CD4-positive, alpha-beta memory T cell (primary cell): ENCODE measurements at places on chromosomes 4 and X. TPM values are rescaled to one million over a fixed set of nuclear protein-coding genes. Genes with fewer than 3 reads are reported as not detected.

The XK gene
- not detected for polyA plus RNA-seq

The TBX22 gene
- polyA plus RNA-seq: not detected

DNA sequence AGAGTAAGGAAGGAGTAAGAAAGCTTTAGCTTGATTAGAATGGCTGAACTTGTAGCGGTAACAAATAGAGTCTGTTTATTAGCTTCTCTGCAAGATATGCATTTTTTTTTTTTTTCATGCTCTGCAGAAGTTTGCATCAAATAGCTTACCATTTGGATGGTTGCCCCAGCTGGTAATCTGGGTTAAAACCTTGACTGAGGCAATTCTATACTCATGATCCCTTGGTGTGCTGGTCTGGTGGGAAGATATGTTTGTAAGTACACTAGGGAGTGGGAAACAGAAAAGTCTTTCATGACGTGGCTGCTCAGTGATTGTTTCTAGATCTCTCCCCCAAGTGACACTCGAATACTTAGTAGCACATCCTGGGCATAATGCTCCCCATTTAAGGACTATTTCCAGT is 32.1 kb downstream of the SEPTIN11 start:
- no peak overlapping the region for H3K27ac ChIP-seq
- H3K27me3 ChIP-seq: no peaks in the 10 kb centered on the region
- no peaks in the 10 kb centered on the region for H3K36me3 ChIP-seq
- H3K4me3 ChIP-seq: no peak overlapping the region

GRCh38 chrX:129523079-129523911 is at the start of gene SMARCA1:
SMARCA1 (minus strand) TSS chrX:129523490; CDS start chrX:129523370, 120 bp downstream.
- no peaks in the 10 kb centered on the region for H3K36me3 ChIP-seq
- no peak for DNase-seq
- H3K27ac ChIP-seq: no peak within 1 kb of the TSS
- peaks cover 7% of the 10 kb centered on the region for H3K4me1 ChIP-seq
- no peaks in the 10 kb centered on the region for H3K27me3 ChIP-seq

- no peak overlapping the region for H3K27ac ChIP-seq
- no peak for DNase-seq
- no peak overlapping the region for H3K4me3 ChIP-seq
- no peaks in the 10 kb centered on the region for H3K27me3 ChIP-seq
Measured at GRCh38 chr4:37662251-37662650, 23.9 kb downstream of the RELL1 start.

GRCh38 chr4:99352602-99353537 is at the start of gene ADH1C:
ADH1C (minus strand) TSS chr4:99352746; CDS start chr4:99352675, 71 bp downstream.
- DNase-seq: no peak
- H3K27me3 ChIP-seq: no peaks in the 10 kb centered on the region
- H3K4me1 ChIP-seq: no peaks in the 10 kb centered on the region

GRCh38 chr4:96566755-96567154 is 726.9 kb downstream of the PDHA2 start:
- H3K36me3 ChIP-seq: no peaks in the 10 kb centered on the region
- no peak overlapping the region for H3K4me3 ChIP-seq
- H3K27me3 ChIP-seq: no peaks in the 10 kb centered on the region
- H3K27ac ChIP-seq: no peak overlapping the region
- no peak for DNase-seq
- H3K4me1 ChIP-seq: no peaks in the 10 kb centered on the region

GRCh38 chr4:159400558-159401225 is 297.8 kb downstream of the RAPGEF2 start:
- DNase-seq: no peak
- H3K36me3 ChIP-seq: no peaks in the 10 kb centered on the region
- no peak overlapping the region for H3K27ac ChIP-seq
- no peak overlapping the region for H3K4me3 ChIP-seq

DNA sequence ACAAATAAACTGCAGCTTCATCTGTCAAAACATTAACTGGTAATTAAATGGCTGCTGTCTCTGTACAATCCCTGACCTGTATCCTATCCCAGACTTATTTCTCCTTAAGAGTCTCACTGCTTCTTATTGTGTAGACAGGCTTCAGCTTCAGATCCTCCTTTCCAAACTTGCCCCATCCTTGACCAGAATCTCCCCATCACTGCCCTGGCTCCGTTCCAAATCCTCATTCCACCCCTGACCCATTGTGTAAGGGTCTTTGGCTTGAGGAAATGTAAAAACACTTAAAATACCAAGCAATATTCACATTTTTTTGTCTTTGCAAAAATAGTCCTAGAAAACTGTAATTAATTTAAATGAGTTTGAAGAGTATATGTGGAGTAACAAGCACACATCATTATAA is 152.6 kb upstream of the VEGFC start:
- no peaks in the 10 kb centered on the region for H3K4me1 ChIP-seq
- H3K27ac ChIP-seq: no peak overlapping the region
- no peaks in the 10 kb centered on the region for H3K36me3 ChIP-seq

The MAGEB1 gene
- polyA plus RNA-seq: not detected

The UGT2B17 gene
- not detected for polyA plus RNA-seq

The ZNF157 gene
- 0.22 TPM for polyA plus RNA-seq

DNA sequence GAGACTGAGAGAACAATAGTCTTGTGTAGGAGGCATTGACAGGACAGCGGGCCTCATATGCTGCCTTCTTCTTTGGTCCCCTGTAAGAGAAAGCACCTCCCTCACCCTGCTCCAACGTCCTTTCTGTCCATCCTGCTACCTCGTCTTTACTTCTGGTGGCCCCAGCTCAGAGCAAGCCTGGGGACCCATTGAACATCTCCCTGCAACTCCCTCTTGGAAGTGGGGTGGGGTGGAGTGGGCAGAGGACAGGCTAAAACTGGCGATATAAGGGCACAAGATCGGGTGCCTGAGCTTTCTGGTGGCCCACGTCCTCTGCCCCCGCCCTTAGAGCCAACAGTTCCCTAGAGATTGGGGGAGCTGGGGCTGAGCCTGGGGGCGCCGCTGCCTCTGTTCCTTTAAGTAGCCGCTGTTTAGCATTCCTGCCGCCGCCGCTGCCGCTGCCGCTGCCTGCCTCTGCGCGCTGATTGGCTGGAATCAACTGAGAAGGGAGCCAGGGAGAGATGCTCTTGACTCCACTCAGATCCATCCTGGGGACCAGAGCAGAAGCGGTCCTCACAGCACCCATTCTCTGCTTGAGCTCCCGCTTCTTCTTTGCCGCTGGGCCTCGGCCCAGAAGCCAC is at the start of gene DLG3:
TSS of gene DLG3 (plus strand) at position 510 of the 620 bp plus-strand sequence. CDS start 367 bp downstream, outside the sequence.
- H3K27ac ChIP-seq: no peak within 1 kb of the TSS
- no peak for DNase-seq
- no peaks in the 10 kb centered on the region for H3K36me3 ChIP-seq
- H3K4me1 ChIP-seq: no peaks in the 10 kb centered on the region

GRCh38 chr4:140046016-140046415 is 108.0 kb downstream of the MAML3 start:
- no peak for DNase-seq
- H3K27ac ChIP-seq: no peak overlapping the region
- H3K27me3 ChIP-seq: peaks cover 3% of the 10 kb centered on the region
- H3K4me3 ChIP-seq: no peak overlapping the region
- H3K4me1 ChIP-seq: peaks cover 19% of the 10 kb centered on the region

The RAB40AL gene
- polyA plus RNA-seq: not detected

DNA sequence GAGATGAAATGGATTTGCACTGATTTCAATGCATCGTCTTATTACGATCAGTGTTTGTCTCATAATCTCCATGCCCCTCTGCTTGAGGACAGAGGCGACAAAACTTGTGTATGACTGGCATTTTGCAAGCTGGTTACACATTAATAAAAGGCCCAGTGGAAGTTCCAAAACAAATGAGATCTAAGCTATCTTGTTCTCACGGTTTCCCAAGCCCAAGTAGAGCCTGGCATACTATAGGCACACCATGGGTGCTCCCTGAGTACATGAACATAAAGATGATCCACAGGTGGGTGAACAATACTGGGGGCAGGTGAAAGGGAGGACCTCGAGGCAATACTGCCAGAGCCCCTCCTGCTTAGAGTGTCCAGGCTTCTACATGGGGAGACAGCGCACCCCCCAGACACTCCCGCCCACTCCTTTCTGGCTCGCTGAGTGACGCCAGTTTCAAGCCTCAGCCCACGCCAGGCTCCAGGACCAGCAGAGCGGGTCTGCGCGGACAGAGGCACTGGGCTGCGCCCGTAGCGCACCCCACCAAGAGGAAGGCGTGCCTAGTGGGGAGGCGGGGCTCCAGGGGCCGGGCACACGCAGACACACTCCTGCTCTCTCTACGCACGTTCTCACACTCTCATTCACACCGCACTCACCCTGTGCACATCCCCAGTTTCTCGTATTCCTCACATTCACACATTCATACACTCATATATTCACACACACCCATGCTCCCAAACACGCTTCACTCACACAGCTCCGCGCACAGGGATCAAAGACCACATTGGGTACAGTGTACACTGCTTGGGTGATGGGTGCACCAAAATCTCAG is 8.9 kb upstream of the GSX2 start:
- peaks cover 29% of the 10 kb centered on the region for H3K4me1 ChIP-seq
- peaks cover 40% of the 10 kb centered on the region for H3K27me3 ChIP-seq
- H3K27ac ChIP-seq: no peak overlapping the region
- no peaks in the 10 kb centered on the region for H3K36me3 ChIP-seq

The MED14 gene
- polyA plus RNA-seq: 13.3 TPM

- DNase-seq: no peak
- H3K36me3 ChIP-seq: no peaks in the 10 kb centered on the region
- H3K27me3 ChIP-seq: no peaks in the 10 kb centered on the region
- no peak overlapping the region for H3K4me3 ChIP-seq
- no peak overlapping the region for H3K27ac ChIP-seq
- H3K4me1 ChIP-seq: no peaks in the 10 kb centered on the region
Measured at GRCh38 chrX:67718926-67719325, 175.1 kb downstream of the AR start.

- H3K27me3 ChIP-seq: no peaks in the 10 kb centered on the region
- H3K27ac ChIP-seq: no peak overlapping the region
- no peaks in the 10 kb centered on the region for H3K4me1 ChIP-seq
- no peak for DNase-seq
- H3K4me3 ChIP-seq: no peak overlapping the region
Measured at GRCh38 chrX:37424000-37424429, 74.9 kb downstream of the PRRG1 start.

The JADE3 gene
- polyA plus RNA-seq: 0.25 TPM

DNA sequence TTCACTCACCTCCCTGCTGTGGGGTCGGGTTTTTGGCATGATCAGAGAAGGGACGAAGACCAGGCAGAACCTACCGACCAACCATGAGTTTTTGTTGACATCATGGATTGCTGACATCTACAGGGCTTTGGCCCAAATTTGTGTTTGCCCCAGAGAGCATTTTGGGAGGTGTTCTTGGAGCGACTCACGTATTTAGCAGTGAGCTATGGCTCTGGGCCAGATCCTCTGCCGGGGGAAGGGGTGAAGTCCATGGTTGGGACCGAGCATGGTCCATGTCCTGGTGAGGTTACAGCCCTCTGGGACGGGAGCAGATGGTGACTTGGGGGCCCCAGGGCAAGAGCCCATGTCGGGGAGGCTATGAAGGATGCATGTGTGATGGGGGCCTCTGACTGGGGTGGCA is 17.4 kb downstream of the SORCS2 start:
- H3K27me3 ChIP-seq: no peaks in the 10 kb centered on the region
- no peak overlapping the region for H3K4me3 ChIP-seq
- DNase-seq: no peak

GRCh38 chr4:168321006-168321405 is 2.5 kb upstream of the DDX60 start:
- H3K4me1 ChIP-seq: peaks cover 28% of the 10 kb centered on the region
- no peak overlapping the region for H3K27ac ChIP-seq
- H3K4me3 ChIP-seq: no peak overlapping the region
- no peaks in the 10 kb centered on the region for H3K36me3 ChIP-seq
- DNase-seq: no peak

DNA sequence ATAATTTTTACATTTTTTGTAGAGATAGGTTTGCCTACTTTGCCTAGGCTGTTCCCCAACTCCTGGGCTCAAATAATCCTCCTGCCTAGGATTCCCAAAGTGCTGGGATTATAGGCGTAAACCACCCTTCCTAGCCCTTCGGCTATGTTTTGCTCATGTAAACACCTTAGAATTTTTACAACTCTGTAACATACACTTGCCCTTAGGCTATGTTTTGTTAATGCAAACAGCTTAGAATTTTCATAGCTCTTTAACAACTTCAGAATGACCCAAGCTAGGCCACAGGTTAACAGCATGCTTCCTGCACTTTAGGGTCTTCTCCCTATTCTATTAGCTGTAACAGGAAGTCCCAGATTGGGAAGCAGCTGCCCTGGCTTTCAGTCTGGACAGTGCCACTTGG is 24.2 kb downstream of the KLHL15 start:
- no peaks in the 10 kb centered on the region for H3K4me1 ChIP-seq
- no peaks in the 10 kb centered on the region for H3K27me3 ChIP-seq
- peaks cover 6% of the 10 kb centered on the region for H3K36me3 ChIP-seq
- no peak for DNase-seq
- H3K4me3 ChIP-seq: no peak overlapping the region

GRCh38 chr4:122700178-122700725 is 32.3 kb upstream of the BBS12 start:
- no peaks in the 10 kb centered on the region for H3K36me3 ChIP-seq
- no peak overlapping the region for H3K27ac ChIP-seq
- H3K4me1 ChIP-seq: no peaks in the 10 kb centered on the region
- no peaks in the 10 kb centered on the region for H3K27me3 ChIP-seq

The SUPT20HL1 gene
- polyA plus RNA-seq: not detected

The GABRE gene
- not detected for polyA plus RNA-seq

The SPANXC gene
- polyA plus RNA-seq: not detected

DNA sequence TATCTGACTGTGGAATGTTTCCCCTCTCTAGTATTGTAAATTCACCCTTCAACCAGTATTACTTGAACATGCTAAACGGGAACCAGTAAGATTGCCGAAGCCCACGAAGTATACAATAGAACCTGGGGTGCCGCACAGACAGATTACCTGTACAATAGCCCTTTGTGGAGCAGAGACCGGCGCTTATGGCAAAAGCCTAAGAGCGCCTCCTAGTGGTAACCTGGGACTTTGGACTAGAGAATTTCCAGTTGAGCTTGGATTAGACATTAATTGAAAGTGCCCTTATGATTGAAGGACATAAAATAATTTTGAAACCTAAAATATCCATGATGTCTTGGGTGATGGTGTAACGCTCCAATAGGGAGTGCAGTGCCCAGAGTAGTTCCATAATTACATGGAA is 14.1 kb downstream of the ZNF157 start:
- H3K36me3 ChIP-seq: no peaks in the 10 kb centered on the region
- no peaks in the 10 kb centered on the region for H3K27me3 ChIP-seq
- peaks cover 18% of the 10 kb centered on the region for H3K4me1 ChIP-seq
- no peak overlapping the region for H3K27ac ChIP-seq

GRCh38 chrX:69155786-69156520 is 9.3 kb downstream of the PJA1 start:
- no peak overlapping the region for H3K4me3 ChIP-seq
- H3K36me3 ChIP-seq: no peaks in the 10 kb centered on the region
- no peaks in the 10 kb centered on the region for H3K4me1 ChIP-seq
- no peaks in the 10 kb centered on the region for H3K27me3 ChIP-seq
- no peak for DNase-seq
